Activated CD8-positive, alpha-beta T cell treated with anti-CD3 and anti-CD28 coated beads, Interleukin-2, amount 10 ng/mL, durations not matched to agents 7 days and 5 days (primary cell): ENCODE measurements at places on chromosomes 6 and 20. TPM values are rescaled to one million over a fixed set of nuclear protein-coding genes. Genes with fewer than 3 reads are reported as not detected.

ANKRD6 gene
- total RNA-seq: 9.1 TPM

HLA-DOA gene
- total RNA-seq: 4.2 TPM

PNLDC1 gene
- total RNA-seq: 0.79 TPM

BMP6 gene
- not detected for total RNA-seq

ISM1 gene
- 3.7 TPM for total RNA-seq

REM1 gene
- not detected for total RNA-seq

HLA-DMA gene
- 30.5 TPM for total RNA-seq

BPIFB1 gene
- total RNA-seq: not detected

IDH3B gene
- 99.6 TPM for total RNA-seq

WFDC12 gene
- not detected for total RNA-seq

DSN1 gene
- 41.8 TPM for total RNA-seq

ACTL10 gene
- 2.9 TPM for total RNA-seq

ROS1 gene
- not detected for total RNA-seq

OR12D3 gene
- total RNA-seq: not detected

TGM3 gene
- total RNA-seq: not detected

MEA1 gene
- 77.1 TPM for total RNA-seq

THBS2 gene
- not detected for total RNA-seq

HMGCLL1 gene
- total RNA-seq: not detected

MSH5 gene
- total RNA-seq: 64.8 TPM

OPN5 gene
- not detected for total RNA-seq

MAS1 gene
- total RNA-seq: not detected

PTPN1 gene
- 59.7 TPM for total RNA-seq
